ENCODE measurements at places on chromosomes 3 and 15.

DNA sequence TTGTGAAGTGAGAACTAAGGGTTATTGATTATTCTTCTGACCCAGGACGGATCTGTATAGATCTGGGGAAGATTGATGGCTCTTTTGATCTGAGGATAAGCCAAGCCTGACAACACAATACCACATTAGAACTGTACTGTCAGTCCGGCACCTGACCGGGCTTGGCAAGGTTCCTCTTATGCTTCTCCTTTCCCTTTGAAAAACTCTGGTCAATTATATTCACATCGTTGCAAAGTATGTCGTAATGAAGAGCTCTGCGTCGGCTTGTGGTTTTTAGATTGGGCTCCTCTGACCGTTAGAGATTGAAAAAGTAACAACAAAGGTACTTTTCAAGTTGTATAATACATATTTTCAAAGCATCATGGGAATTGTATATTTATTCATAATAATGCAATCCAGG is 389.8 kb downstream of the NR2F2 start:
- DNase-seq: peak; percentile 1

DNA sequence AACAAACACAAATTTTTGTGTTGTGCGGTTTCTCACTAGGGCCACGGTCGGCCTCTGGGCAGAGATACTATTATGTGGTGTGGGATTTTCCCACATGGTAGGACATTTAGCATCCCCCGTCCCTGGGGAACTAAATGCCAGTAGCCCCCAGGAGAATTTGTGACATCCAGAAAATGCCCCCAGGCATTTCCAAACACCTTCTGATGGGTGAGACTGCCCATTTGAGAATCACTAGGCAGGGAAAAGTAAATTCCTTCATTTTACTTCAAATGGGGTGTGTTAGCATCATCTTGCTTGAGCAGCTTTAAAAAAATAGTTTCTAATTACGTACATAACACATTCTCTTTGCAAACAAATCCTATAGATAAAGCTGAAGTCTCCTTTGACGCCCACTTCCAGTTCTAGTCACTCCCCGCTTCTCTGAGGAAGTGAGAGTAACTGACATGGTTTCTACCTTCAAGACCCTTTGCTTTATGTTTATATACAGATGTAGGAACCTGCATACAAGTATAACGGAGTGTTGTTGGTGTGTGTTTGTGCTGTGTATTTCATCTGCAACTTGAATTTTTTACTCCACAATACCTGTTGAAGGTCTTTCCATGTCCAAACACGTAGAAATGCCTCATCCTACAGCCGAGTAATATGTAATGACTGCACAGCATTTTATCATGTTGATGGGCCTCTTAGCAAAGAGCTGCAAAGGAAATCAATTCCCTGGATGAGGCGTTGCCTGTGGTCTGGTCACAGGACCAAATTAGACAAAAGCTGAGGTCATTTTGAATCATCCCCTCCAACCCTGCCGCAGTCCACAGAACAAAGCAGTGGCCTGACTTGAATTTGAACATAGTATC is 31.4 kb upstream of the ZBTB38 start:
- no peak for DNase-seq

- no peak for DNase-seq
These were observed 141.1 kb upstream of the ZNF385D start for GRCh38 chr3:21892104-21892503.

DNA sequence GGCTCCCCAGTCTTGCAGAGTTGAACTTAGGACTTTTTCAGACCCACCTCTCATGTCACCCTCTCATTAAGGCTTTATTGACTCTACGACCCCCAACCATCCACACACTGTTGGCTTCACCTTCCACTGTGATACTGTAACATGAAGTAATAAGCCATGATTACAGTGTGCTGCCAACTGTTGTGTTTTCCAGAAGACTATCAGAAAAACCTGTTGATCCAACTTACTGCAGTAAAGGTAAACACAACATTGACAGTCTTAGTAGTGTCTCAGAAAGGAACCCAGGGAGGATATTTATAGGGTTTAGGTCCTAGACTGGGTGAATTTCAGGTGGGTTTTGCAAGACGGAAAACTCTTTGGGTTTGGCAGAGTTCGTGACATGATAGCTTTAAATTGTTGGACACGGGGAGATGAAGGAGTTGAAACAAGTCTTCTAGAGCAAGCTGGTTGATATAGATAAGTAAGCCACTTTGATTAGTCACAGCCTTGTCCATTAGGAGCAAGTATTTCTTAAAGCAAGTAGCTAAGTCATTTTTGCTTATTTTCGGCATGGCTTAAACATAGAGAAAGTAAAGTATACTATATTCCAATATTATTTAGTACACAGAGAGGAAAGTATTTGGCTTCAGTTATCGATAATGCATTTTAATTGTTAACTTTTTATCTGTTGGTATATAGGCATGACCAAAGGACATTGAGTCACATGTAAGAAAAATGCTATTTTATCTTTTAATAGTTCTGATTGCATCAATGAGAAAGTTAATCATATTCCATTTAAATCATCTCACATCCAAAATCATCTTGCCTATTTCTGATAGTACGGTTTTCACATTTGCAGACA is 2.4 kb upstream of the COL6A5 start:
- peak; percentile 54 for DNase-seq

DNA sequence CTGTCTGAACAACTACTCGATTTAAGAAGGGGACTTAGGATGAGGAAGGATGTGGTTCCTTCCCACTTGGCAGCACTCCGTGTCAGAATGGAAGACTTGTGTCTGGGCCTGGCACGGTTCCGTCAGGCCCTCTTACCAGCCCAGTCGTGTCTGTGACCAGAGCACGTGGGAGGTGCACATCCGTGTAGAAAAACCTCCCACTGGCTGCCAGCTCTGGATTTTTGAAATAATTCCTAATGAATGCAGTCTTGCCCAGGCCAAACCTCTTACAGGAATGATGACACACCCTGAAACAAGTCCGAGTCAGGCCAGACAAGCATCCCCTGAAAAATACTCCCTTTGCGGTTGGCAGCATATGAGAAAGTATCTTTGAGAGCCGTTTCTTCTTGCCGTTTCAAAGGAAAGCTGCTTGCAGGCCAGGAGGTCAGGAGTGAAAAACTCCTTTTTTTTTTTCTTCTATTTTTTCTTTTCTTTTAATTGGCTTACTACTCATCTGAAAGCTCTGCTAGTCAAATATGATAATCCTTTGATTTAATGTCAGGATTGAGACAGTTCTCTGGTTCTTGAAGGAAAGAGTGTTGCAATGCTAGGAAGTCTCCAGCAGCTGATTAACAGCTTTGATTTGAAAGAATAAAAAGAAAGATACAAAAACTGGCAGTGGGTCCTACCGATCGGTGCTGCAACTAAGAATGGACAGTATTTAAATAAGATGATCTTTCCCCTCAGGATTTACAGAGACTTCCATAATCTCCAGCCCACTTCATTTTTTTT is 19.8 kb downstream of the IL1RAP start:
- DNase-seq: no peak

DNA sequence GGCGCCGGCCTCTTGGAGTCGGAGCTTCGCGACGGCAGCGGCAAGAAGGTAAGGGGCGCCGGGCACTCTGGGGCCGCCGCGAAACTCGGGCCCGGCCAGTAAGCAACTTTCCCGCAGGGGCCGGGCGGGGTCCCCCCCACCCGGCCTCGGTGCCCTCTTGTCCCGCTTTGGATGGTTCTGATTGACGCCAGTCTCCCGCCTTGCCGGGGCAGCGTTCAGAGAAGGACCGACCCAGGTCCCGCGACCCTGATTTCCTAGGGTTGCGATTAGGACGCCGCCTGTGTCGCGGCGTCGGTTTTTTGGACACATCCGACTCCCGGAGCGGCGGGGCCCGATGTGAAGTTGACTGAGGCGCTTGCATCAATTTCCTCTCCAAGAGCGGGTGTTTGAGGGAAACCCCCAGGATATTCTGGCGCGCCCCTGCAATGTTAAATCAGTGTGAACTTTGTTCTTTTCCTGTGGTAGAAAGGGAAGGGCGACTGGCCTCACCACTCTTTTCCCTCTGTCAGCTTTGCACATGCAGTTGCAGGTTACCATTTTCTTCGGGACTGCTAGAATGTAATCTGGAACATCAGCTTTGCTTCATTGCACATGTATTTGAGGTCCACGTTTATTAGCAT is 755 bp downstream of the PDE8A start:
- DNase-seq: no peak

GRCh38 chr3:140742116-140742515 is 64.3 kb downstream of the TRIM42 start:
- no peak for DNase-seq

DNA sequence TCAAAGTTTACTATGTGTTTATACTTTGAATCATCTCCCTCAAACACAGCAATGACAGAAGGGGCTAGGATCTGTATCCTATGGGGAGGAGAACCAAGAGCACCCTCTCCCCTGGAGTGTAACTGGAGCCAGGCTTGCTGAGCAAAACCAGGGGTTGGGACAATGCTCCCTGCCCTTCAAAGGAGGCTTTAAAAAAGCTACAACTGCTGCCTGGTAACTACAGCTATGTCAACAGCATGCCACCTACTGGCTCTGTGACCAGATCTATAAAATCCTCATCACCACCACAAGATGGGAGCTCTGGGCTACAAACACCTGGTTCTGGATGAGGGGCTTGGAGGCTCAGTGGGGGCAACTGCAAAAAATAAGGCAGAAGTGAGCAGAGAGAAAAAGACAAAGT is 61.9 kb downstream of the ANO10 start:
- no peak for DNase-seq

GRCh38 chr3:177224414-177224813 is 27.1 kb upstream of the TBL1XR1 start:
- DNase-seq: peak; percentile 52

- DNase-seq: peak; percentile 85
These were observed 56.1 kb downstream of the TAFA4 start for GRCh38 chr3:68876112-68876713.

GRCh38 chr3:168604767-168605166 is 509.0 kb upstream of the GOLIM4 start:
- no peak for DNase-seq

DNA sequence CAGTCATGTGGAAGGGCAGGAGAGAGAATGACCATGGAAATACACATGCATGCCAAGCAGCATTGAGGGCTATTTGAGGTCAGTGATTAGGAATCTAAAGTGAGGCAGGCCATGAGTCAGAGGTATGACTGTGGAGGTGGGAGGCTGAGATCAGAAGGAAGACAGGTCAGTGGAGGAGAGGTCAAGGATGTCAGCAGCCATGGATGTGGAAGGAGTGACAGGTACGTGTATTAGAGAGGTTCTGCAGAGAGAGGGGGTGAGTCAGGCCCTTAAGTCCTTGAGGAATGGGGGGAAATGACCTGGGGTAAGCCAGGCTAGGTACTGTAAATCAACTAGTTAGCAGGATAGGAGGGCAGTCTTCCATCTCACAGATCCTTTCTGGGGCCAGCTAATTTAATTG is 166.6 kb downstream of the ANO10 start:
- DNase-seq: no peak

- no peak for DNase-seq
These were observed 46.3 kb upstream of the UTS2B start for GRCh38 chr3:191376516-191377141.

DNA sequence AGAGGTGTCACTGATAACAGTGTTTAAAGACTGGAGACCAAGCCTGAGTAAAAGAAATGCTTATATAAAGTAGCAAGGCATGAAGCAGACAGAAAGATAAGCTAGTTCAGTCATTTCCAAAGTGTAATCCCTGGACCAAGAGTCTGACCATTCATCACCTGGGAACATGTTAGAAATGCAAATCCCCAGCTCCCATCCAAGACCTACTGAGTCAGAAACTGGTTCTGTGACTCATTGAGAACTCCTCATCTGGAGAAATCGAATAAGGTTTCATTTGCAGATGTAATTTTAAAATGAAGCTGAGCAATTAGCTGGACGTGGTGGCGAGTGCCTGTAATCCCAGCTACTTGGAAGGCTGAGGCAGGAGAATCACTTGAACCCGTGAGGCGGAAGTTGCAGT is 473.9 kb upstream of the UBE2E2 start:
- DNase-seq: no peak

DNA sequence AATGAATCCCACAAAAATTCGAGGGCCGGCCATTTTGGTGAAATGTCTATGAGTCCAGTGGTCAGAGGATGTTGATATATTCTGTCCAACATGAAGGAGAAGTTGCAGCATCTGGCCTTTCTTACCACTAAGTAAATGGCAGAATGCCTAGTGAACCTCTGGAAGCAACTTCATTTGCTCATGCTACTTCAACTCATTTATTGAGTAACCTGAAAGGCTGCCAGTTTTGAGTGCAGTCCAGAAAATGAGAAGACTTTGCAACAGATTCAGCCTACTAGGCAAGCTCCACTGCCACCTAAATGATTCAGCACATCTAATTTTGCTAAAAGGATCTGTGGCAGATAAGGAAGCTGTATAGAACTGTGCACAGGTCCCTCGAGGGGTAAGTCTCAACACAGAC is 265.0 kb downstream of the OPA1 start:
- peak; percentile 78 for DNase-seq

DNA sequence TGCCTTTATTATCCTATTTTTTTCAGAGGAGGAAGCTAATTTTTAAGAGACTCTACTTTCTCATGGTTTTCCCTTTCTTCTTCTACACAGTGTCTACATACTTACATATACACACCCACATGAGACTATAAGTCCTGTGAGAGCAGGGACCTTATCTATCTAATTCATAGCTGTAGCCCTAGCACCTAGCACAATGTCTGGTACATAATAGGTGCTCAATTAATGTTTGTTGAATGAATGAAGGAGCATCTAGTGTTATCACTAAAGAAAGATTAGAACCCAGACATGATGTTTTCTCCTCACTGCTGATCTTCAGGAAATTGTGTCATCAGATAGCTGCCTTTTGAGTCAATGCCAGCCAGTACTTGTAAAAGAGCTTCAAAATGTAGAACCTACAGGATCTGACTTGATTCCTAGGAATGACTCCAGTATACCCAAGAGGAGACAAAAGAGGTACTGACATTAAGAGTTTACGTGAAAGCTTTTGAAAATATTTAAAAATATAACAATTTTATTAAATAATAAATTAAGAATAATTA is 2.5 kb downstream of the SCG5 start:
- no peak for DNase-seq

GRCh38 chr3:122233101-122233952 is 49.9 kb downstream of the CASR start:
- peak; percentile 94 for DNase-seq

- DNase-seq: no peak
These were observed 25.1 kb upstream of the GAP43 start for GRCh38 chr3:115598216-115598615.

- no peak for DNase-seq
These were observed 240.8 kb downstream of the NFKBIZ start for GRCh38 chr3:102089904-102090720.

GRCh38 chr3:120071259-120071658 is 23.0 kb downstream of the GSK3B start:
- no peak for DNase-seq
